GM12878 (cell line): ENCODE measurements at places on chromosomes 4 and X. TPM values are rescaled to one million over a fixed set of nuclear protein-coding genes. Genes with fewer than 3 reads are reported as not detected.

Gene SMIM31
- not detected in 2 replicates for total RNA-seq

Gene XAGE1A
- total RNA-seq, result not detected in 2 replicates

Gene GPR119
- not detected in 2 replicates for total RNA-seq

Gene FRG2
- not detected in 2 replicates for total RNA-seq
